ENCODE measurements at places on chromosomes 1 and 21.

GRCh38 chr21:18000981-18001686 is 182.0 kb upstream of the C21orf91 start:
- DNase-seq = no peak

DNA sequence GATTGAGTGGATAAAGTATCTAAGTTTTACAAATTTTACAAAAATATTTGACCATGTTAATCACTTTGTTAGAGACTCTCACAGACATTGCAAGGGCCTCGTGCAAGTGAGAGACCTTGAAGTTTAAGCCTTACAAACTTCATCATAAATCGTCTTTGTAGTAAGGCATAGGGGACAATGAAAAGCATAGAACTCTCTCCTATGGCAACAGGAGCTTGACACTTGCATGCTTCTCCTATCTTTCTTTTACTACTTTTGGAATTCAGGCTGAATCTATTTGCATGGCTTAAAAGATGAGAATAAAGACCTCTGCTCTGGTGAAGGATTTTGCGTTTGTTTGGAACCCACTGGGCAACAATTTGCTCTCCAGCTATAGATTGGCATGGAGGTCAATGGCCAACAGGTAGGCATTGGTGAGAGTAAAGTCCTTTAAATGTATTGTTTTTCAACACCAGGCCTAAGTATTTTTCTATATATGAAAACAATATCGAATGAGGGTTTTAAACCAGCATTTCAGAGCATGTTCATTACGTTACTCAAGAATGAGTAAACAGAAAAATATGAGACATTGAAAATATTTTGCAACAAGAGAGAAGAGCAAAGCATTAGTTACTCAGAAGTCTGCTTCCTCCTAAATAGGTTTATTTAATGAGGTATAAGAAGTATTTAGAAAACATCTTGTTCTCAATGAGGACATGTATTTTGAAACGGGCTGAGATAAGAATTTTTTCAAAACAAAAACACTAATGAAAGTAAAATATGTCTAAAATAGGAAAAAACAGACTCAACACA is 192.2 kb downstream of the TGFB2 start:
- no peak for DNase-seq

- no peak for DNase-seq
Observed at GRCh38 chr1:206739411-206740076, 31.0 kb upstream of the IL19 start.

DNA sequence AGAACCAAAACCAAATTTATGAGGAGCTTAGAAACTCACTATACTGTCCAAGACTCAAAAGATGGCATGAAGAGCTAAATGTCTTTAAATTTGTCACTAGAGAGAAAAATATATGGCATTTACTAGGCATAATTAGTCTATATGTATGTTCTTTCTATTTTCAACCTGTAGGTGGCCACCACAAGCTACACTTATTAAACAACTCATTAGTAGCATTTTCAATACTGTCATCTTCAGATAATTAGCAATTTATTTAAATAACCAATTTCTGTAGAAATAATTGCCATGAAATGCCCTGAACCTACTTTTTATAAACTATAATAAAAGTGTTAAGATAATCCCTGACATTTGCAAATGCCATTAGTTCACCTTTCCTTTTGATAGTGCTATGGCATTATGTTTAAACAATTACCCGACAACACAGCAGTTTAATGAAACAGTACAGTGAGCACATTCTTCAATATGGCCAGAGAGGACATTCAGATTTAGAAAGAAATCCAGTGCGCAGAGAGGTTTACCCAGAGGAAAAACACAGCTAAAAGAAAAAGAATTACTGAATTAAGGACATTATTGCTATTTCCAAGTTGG is 522.5 kb downstream of the PTBP2 start:
- DNase-seq = peak; percentile 74

DNA sequence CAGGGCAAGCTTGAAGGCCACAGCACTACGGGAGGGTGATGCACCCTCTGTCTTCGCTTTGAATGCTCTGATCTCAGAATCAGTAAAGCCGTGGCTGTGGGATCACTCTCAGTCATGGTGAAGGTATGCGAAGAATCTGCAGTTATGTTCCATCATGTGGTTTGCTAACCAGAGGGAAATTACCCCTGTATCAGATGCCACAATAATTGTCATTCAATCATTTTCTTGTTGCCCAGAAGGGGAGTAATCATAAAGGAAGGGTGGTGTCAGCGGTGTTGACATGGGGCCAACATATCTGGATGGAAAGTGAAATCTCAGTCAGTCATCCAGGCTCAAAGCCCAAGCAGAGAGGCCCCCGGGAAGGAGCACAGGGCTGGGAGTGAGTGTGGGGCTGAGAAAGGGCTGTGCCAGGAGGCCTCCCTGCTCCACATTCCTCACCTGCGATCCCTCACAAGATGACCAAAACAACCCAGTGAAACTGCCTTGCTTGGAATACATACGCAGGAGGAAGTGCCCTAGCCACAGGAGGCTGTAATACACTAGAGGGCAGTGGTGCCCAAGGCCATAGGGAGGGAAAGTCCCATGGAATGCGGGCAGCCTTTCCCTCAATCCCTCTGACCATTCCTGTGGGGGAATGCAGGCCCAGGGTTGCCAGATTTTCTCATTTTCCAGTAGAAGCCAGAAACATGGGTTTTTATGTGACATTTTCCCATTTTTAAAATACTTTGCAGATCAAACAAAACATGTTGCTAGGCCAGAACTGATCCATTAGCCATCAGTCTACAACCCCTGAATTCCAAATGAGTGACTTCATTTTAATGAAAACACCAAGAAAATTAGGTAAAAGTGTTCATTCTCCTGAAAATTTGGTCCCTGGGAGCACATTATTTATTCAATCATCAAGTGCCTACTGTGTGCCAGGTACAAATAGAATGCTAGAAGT is 95.7 kb upstream of the VANGL1 start:
- peak; percentile 51 for DNase-seq

- DNase-seq = no peak
Observed at GRCh38 chr1:111497592-111497991, 5.8 kb downstream of the ADORA3 start.
